Renal cortical epithelial cell (primary cell): ENCODE measurements at places on chromosomes 7 and 10. TPM values are rescaled to one million over a fixed set of nuclear protein-coding genes. Genes with fewer than 3 reads are reported as not detected.

DNA sequence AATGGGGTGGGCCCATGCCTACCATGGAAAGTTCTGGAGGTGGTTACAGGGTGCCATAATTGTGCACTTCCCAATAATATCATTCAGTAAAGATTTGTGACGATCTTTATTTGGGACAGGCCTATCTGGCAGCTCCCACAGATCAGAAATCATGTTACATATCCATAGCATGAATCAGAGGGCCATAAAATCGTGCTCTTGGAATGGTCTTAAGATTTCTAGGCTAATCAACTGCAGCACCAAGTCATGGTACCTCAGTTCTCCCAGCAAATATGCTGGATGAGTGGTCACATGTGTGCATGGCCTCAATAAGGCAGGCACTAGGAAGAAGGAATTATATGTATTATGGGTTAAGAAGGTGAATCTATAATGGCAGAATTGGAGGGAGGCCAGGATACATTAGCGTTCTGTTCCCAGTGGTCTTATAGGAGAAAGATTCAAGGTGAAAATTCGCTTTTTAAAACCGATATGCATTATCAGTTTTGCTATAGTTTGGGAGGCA is 134.7 kb downstream of the NRP1 start:
- peak; percentile 49 for DNase-seq

- DNase-seq, result peak; percentile 26
Measured at GRCh38 chr7:81256991-81257390, 338.1 kb upstream of the SEMA3C start.

GRCh38 chr10:30151581-30152389 is 92.4 kb upstream of the JCAD start:
- DNase-seq, result peak; percentile 76

- DNase-seq, result no peak
Measured at GRCh38 chr10:125291836-125292235, 131.5 kb upstream of the CTBP2 start.

DNA sequence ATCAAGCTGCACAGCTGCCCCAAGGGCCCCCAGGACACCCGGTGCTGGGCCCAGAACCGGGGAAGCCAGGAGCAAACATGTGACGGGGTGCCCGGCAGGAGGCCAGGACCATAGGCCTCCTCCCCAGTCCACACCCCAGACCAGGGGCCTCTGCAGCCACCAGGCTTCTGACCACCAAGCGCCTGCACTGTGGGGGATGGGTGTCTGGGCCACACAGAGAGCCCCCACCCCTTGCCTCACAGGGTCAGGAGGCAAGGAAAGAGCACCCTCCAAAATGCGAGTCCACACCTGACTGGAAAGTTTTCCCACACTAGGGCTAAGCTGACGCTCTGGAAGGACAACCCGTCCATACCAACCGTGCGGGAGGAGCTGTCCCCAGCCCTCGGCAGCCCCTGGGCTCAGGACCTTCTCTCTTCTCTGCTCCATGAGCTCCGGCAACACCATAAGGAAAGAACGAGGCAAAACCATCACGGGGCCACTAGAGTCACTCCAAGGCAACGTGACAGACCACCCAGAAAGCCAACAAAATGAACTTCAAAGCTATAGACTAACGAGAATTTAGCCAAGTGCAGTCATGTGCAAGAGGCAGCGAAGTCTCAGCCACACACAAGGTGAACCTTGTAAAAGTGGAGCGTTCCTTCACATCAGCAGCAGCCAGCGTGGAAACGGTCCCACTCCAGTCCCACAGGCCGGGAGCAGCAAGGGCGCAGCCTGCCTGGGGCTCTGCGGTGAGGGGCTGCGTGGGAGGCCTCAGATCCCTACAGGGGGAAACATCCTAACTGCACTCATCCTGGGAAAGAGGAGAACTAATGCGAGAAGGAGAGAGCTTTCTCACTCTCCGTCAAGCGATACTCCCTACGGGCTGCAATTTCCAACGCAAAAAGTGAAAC is 5.1 kb downstream of the STK32C start:
- DNase-seq, result no peak

Gene ANKRD30A
- not detected in 2 replicates for total RNA-seq

Gene SFMBT2
- total RNA-seq, result 0.35 and 0.45 TPM in 2 replicates

Gene ZNF425
- 3.6 and 9.2 TPM in 2 replicates for total RNA-seq

Gene MSMB
- not detected in 2 replicates for total RNA-seq

Gene CRYGN
- not detected in 2 replicates for total RNA-seq

Gene IDI2
- not detected in 2 replicates for total RNA-seq
